ENCODE measurements at places on chromosomes 1 and 21. TPM values are rescaled to one million over a fixed set of nuclear protein-coding genes. Genes with fewer than 3 reads are reported as not detected.

The IL19 gene
- not detected for total RNA-seq

The LCK gene
- 0.57 TPM for total RNA-seq

The RGSL1 gene
- total RNA-seq: not detected

The DPT gene
- 42.0 TPM for total RNA-seq

The NES gene
- total RNA-seq: 131 TPM

The CNR2 gene
- not detected for total RNA-seq

The LCE1C gene
- total RNA-seq: not detected

The INSRR gene
- total RNA-seq: 0.46 TPM

The EIF4G3 gene
- total RNA-seq: 25.6 TPM

The RAP1A gene
- total RNA-seq: 107 TPM

The HES3 gene
- not detected for total RNA-seq

The GJB4 gene
- not detected for total RNA-seq

The OR11L1 gene
- total RNA-seq: not detected
